Activated CD4-positive, CD25-positive, alpha-beta regulatory T cell (primary cell): ENCODE measurements at places on chromosomes 2 and 18.

DNA sequence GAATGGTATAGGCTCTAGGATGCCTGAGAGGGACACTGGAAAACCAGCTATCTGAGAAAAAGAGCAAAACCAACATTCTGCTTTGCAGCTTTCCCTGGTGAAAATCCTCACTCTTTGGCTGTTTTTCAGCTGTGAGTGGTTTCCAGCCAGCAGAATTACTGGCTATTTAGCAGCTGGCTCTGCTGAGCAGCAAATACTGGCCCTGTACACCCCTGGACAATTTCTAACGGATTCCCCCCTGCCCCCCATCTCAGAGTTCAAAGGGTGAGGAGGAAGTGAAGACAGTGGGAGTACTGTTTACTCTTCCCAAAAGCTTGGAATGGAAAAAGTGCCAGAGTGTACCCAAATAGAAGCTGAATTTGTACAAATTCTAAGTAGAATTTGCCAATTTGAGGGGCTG is 26.1 kb upstream of the IMP4 start:
- no peak for DNase-seq

DNA sequence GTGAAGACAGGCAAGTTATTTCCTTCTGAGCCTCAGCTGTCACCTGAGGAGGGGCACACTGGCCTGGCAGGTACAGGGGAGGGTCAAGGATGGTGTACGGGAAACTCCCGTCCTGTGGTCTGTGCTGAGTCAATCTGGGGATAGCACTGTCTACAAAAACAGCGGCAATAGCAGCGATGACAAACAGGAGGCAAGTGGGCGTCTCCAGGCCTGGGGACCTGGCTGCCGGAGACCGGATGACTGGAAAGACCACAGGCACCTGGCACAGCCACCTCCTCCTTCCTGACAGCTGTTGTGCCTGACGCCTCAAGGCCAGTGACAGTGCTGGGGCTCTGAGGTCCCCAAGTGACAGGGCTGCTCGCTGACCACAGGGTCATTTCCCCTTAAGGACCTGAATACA is 202.1 kb upstream of the HS6ST1 start:
- no peak for DNase-seq

DNA sequence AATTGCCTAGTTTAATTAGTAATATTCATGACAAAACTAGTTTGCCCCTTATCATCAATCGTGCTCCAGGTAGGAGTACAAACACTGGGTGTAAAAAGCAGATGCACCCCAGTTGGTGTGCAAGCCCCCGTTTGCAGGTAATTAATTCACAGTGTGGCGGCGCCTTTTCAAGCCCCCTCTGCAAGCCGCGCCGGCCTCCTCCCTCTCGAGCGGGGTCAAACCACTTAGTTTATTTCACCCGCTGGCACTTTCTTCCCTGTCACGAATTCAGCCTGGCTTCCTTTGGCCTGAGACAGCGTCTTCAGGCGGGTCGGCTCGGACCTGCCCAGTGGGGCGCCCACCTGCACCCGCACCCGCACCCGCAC is 64.7 kb upstream of the MAPRE2 start:
- DNase-seq: no peak

DNA sequence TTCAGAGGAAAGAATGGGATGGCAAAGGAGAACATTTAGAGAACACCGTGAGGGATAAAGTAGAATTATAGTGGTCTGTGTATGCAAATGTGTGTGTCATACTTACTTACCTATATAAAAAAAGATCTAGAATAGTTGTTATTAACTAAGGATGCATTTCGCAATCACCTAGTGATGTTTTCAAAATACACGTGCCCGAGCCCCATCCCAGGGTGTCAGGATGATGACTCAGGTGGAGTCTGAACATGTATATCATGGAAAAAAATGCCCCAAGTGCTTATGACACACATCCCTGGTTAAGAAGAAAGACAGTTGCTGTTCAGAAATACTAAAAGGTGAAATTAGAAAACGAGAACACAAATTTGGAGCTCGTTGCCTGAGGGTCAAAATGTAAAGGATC is 109.0 kb downstream of the CERS6 start:
- no peak for DNase-seq

GRCh38 chr2:9970200-9971044 is 18.9 kb downstream of the GRHL1 start:
- no peak for DNase-seq

DNA sequence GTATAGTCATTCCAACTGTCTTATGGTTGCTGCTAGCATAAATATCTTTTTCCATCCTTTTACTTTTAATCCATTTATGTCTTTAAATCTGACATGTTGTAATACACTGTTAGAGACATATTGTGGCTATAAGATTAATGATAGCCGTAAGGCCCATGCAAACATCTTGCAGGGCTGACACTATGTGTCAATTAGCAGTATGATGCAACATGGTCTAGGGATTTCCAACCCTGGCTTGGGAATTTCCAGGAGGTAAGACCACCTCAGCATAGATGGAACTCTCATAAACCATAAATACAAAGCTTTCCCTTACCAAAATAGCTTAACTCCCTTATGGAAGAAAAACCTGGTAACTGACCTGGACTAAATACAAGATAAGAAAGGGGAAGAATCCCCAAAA is 16.5 kb downstream of the SCLY start:
- no peak for DNase-seq

GRCh38 chr2:120490091-120490798 is 144.3 kb downstream of the INHBB start:
- no peak for DNase-seq

GRCh38 chr2:30665761-30666265 is 141.4 kb downstream of the CAPN13 start:
- no peak for DNase-seq
